ENCODE measurements at places on chromosomes 1 and 21.

GRCh38 chr1:40625076-40625475 lies 40.4 kb downstream of the RIMS3 start:
- DNase-seq = no peak

DNA sequence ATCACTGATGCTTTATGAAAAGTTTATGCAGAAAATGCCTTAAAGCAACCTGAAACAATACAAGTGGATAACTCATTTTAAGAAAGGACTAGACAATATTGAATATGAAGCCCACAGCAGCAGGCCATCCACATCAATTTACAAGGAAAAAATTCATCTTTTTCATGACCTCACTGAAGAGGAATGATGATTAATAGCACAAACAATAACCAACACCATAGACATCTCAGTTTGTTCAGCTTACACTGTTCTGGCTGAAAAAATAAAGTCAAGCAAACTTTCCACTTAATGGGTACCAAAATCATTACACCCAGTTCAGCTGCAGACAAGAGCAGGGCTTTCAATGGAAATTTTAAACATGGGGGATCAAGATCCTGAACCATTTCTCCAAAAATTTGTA lies 380.6 kb upstream of the NEGR1 start:
- DNase-seq = no peak

DNA sequence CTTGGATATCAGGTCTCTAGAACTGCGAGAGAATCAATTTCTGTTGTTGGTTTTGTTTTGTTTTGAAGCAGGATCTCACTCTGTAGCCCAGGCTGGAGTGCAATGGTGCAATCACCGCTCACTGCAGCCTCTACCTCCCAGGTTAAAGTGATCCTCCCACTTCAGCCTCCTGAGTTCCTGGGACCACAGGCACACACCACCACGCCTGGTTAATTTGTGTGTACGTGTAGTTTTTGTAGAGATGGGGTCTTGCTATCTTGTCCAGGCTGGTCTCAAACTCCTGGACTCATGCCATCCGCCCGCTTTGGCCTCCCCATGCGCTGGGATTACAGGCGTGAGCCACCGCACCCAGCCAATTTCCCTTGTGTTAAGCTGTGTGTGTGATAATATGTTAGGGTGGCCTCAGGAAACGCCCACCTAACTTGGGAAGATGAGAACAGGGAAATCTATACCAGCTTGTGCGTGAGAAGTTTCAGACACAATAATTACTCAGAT lies 109.6 kb downstream of the SIK1 start:
- DNase-seq = no peak

DNA sequence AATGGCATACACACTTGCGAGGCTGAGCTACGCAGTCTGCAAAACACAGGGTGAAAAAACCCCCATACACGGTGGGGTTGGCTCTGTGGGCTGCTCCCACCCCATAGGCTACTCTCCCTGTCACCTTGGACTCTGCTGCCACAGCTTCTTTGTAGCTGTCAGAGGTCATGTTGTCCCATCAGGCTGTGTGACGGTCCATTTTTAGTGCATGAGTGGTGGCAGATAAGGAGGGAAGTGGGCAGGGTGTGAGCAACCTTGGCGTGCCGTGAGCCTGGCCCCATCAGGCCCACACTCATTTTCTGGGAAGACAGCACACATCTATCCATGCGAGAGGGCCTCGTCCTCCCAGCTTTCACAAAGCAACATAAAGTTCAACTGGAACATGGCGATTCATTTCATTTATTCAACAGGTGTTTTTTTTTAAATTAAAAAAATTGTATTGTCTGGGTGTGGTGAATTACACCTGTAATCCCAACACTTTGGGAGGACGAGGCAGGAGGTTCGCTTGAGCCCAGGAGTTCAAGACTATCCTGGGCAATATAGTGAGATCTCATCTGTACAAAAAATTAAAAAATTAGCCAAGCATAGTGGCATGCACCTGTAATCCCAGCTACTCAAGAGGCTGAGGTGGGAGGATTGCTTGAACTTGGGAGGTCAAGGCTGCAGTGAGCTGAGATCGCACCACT lies 9.5 kb downstream of the GPR137B start:
- DNase-seq = no peak

GRCh38 chr1:11054666-11055065 lies 5.2 kb downstream of the SRM start:
- no peak for DNase-seq

DNA sequence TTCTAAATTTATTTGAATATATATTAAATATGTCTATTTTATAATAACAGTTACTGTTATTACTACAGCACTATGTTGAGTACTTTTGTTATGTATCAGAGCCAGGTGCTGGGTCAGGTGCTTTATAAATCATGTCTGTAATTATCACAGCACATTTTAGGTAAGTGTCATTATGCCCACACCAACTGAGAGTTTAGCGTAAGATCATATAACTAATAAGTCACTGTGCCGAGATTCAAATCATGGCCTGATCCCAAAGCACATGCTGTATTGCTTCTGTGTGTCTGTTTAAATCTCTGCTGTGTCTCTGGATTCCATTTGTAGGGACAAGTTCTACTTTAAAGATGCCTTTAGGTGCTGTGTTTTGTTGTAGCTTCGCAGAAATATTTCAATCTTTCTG lies 1.9 kb downstream of the GPSM2 start:
- DNase-seq = no peak

Data from stimulated activated CD8-positive, alpha-beta memory T cell treated with anti-CD3 and anti-CD28 coated beads, Interleukin-4, amount 100 ng/mL, for 1 hour (primary cell).